ENCODE measurements at places on chromosomes 1 and 21.

- DNase-seq = no peak
Measured at GRCh38 chr21:45250914-45251634, 36.6 kb downstream of the POFUT2 start.

DNA sequence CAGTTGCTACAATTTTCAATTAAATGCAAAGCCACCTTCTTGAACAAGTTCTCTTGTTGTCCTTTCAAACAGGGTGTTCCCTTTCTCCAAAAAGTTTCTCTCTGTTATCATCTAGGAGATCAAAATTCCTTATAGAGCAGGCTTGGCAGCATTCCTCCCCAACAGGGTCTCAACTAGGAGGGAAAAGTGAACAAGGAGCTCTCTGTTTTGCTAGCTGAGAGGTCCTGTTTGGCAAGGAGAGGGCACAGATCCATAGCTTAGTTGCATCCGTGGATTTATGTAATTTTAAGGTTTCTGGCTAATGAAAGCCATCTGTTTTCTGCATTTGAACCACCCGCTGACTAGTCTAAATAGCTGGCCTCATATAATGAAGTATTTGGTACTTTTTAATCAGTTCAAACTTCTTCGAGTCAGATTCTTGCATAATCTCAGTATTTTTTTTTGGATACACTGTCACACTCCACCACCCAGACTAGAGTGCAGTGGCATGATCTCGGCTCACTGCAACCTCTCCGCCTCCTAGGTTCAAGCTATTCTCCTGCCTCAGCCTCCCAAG, 54.0 kb downstream of the APP start:
- no peak for DNase-seq

- no peak for DNase-seq
Measured at GRCh38 chr1:42979036-42979430, 20.4 kb upstream of the SLC2A1 start.

DNA sequence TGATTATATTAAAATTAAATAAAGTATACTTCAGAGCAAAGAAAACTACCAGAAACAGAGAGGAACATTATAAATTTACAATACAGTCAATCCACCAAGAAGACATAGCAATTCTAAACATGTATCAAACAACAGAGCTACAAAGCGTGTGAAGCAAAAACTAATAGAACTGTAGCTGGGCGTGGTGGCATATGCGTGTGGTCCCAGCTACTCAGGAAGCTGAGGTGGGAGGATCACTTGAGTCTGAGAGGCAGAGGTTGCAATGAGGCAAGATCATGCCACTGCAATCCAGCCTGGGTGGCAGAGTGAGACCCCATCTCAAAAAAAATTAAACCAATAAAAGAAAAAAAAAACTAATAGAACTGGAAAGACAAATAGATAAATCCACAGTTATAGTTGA, 12.3 kb downstream of the CCDC185 start:
- no peak for DNase-seq

- DNase-seq = no peak
Measured at GRCh38 chr1:176575991-176576390, 113.0 kb downstream of the PAPPA2 start.

GRCh38 chr1:63836830-63837229, 63.0 kb downstream of the ROR1 start:
- no peak for DNase-seq

All from nucleus accumbens (tissue), 56 donors.